ENCODE measurements at places on chromosomes 7 and 10.

GRCh38 chr10:69387500-69387899 lies 29.2 kb downstream of the TACR2 start:
- no peak for DNase-seq

GRCh38 chr10:22712211-22712955 lies 2.0 kb downstream of the PIP4K2A start:
- no peak for DNase-seq

DNA sequence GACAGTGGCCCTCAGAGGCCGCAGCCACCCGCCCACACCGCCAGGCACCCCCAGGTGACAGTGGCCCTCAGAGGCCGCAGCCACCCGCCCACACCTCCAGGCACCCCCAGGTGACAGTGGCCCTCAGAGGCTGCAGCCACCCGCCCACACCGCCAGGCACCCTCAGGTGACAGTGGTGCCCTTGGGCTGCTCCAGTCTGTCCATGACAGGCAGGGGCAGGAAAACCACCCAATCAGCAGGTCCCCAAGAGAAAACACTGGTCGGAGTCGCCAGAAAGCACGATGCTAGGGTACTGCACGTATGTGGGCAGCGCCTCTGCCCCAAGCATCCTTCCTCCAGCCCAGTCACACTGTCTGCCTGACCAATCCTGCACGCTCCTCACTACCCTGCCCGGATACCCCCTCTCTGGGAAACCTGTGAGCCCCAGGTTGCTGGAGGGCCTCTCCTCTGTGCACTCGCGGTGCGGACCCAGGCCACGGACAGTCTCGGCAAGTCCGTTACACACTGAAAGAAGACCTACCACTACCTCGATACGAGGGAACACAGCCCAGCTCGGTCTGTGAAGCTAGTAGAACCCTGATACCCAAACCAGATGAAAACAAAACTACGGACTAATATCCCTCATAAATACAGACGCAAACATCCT lies 11.7 kb upstream of the GPR146 start:
- DNase-seq, result no peak

- DNase-seq, result no peak
Observed at GRCh38 chr10:131635564-131636015, 265.2 kb upstream of the PPP2R2D start.

DNA sequence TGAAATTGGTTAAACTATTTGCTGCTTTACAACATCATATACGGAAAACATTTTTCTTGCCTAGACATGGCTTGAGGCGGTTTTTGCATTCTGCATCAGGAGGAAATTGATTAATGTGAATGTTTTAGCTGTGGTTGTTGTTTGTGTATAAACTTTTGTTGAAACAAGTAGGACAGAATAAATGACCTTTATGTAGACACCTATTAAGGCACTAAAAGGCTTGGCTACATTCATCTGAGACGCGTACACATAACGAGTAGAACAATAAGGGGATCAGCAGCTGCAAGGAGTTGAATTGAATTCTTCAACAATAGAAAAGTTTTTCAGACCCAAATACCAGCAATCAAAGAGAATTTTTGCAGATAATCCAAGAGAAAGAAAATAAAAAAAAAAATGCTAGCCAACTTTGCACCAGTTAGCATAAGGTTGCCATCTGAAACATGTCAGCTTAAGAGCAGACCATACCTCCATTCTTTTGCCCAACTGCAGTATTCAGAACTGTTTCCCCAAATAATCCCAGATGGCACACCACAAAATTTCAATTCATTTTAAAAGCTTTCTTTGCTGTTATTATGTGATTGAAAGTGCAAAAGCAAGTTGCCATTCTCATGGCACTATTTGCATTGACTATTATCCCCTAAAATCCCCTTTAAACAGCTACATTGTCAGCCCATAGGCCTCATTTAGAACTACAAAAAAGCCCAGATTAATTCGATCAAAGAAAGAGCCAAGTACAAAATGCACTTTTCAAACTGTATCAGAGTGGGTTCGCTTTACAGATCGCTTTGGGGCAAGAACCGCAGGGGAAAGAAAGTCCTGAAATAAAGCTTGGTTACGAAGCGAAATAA lies 49.6 kb downstream of the GCC1 start:
- DNase-seq, result no peak

- no peak for DNase-seq
Observed at GRCh38 chr7:92282221-92282814, 36.5 kb downstream of the ANKIB1 start.

DNA sequence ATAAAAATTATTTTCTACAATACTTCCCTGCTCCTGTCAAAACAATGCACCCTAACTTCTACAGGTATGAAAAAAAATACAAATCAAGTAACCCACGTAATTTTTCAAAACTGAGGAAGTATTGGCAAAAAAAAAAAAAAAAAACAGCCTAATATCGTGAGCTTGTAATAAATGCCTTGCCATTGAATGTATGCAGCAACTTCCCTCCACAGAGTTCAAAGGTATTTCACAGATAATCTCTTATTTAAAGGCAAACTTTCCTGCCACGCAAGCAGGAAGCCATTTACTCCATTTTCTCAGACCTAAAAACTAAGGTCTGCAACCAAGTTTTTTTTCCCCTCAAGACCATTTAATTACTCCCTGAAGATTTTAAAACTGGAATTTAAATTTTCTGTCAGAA lies 642 bp upstream of the AGR2 start:
- no peak for DNase-seq

DNA sequence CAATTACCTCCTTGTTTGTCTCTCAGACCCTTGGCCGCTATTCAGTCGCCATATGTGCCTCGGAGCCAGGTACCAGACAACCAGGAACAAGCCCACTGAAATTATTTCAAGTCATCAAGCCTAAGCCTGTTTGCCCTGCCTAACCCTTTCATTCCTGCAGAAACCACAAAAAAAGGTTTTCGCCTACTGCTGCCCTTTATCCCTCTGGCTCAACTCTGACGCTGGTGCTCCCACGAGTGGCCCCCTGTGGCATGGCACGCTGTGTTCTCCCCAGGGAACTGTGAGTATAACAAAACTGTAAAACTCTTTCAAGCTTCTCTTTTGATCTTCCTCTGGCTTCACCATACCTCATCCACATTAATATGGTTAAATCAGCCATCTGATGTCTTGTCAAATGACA lies 215.7 kb upstream of the CDC14C start:
- no peak for DNase-seq

- no peak for DNase-seq
Observed at GRCh38 chr7:42854571-42855118, 57.2 kb downstream of the C7orf25 start.

- DNase-seq, result no peak
Observed at GRCh38 chr7:150378115-150378852, 846 bp upstream of the ZNF775 start.

- no peak for DNase-seq
Observed at GRCh38 chr10:97066877-97067555, 118.7 kb downstream of the SLIT1 start.

- no peak for DNase-seq
Observed at GRCh38 chr10:116201011-116201410, 72.0 kb downstream of the GFRA1 start.

GRCh38 chr7:50377356-50377755 lies 72.8 kb downstream of the FIGNL1 start:
- DNase-seq, result no peak

DNA sequence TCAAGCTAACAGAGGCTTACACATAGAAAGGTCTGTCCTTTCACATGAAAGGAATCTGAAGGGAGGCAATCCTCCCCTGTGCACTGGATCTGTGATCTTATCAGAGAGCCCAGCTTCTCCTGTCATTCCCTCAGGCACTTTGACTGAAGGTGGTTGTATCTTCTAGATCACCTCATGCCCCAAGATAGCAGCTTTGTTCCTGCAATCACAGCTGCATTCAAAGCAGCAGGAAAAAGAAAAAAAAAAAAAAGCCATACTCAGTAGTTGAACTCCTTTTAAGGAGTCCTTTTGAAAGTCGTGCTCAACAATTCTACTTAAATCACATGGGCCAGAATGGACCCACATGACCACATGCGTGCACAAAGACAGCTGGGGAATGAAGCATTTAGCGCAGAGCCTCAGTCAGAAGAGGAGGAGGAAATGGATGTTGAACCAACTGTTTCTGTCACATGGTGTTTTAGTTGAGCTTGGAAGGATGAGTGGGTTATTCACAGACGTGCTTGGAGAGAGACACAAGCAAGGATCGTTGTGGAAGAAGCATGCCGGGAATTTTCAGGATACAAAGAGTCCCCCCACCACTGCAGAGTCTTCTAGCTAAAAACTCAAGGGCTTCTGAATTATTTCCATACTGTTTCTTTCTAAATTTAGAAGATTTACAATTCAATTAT lies 13.0 kb upstream of the PFKP start:
- no peak for DNase-seq

GRCh38 chr7:44880317-44881018 lies 4.9 kb downstream of the PURB start:
- DNase-seq, result no peak

DNA sequence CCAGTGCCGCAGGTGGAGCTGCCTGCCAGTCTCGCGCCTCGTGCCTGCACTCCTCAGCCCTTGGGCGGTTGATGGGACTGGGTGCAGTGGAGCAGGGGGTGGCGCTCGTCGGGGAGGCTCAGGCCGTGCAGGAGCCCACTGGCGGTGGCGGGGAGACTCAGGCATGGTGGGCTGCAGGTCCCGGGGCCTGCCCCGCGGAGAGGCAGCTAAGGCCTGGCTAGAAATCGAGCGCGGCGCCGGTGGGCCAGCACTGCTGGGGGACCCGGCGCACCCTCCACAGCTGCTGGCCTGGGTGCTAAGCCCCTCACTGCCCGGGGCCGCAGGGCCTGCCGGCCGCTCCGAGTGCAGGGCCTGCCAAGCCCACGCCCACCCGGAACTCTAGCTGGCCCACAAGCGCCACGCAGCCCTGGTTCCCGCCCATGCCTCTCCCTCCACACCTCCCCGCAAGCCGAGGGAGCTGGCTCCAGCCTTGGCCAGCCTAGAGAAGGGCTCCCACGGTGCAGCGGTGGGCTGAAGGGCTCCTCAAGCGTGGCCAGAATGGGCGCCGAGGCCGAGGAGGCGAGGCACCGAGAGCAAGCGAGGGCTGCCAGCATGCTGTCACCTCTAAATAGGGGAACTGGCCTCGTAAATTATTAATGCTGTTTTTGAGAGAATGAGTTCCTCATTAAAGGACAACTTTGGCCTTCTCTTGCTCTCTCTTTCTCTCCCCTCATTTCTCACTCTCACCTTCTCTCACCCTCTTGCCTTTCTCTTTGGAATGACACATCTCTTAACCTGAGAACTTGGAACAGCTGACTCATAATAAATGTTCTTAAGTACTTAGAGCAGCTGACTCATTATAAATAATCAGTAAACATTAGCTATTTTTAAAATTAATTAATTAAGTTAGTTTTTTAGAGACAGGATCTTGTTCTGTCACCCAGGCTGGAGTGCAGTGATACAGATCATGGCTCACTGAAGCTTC lies 4.9 kb downstream of the ACADSB start:
- no peak for DNase-seq

DNA sequence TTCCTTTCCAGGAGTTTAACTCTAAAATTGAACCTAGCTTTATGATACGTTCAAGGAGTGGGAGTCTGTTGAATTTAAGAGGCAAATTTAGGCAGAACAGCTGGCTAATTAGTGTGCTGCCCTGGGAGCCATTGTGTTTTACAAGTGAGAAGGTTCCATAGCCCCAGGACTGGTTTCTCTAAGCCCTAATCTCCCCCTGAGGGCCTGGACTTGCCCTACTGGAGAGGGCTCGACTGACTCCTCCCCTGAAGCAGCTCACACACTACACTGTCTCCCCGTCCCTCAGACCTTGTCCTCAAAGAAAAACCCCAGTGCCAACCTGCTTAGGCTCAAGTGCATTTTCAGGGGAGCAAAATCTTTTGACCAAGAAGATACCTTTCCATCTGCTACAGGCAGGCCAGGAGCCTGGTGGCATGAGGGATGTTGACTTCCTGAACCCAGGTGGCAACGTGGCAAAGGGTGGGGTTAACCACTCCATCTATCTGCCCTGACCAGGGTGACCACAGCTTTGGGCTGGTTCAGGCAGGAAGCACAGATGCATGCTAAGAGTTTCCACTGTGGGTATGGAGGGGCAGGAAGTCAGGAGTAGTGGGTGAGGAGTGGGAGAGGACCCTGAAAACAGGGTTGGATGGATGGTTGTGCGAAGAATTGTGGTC lies 68.9 kb upstream of the CARD11 start:
- no peak for DNase-seq

DNA sequence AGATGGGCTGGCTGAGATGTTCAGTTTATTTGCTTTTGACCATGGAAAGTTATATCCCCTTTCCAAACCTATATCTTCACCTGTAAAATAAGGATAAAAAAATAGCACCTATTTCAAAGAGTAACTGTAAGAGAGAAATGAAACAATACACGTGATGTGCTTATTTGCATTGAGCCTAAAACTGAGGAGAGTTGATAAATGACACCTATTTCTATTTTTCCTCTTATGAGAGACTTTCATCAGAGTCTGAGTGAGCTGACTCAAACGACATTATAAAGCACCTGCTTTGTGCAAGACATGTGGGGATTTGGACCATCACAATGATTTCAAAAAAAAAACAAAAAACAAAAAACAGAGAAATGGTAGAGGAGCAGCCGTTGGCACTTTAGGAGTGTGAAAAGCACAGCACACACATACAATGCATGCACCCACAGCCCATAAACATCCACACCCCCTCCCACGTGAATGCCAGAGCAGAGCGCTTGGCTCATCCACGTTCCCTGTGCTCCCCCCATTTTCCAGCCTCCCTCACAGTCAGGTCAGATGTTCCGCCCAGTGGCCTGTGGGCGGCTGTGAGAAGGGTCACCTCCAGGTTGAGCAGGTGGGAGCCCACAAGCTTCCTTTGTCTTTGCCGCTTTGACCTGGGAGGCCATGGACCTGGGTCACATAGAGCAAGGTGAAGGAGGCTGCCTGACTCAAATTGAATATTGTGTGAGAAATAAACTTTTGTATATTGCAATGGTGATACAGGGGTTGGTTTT lies 253.2 kb upstream of the ZNF32 start:
- no peak for DNase-seq

GRCh38 chr10:124271676-124272075 lies 147.0 kb downstream of the OAT start:
- DNase-seq, result no peak

DNA sequence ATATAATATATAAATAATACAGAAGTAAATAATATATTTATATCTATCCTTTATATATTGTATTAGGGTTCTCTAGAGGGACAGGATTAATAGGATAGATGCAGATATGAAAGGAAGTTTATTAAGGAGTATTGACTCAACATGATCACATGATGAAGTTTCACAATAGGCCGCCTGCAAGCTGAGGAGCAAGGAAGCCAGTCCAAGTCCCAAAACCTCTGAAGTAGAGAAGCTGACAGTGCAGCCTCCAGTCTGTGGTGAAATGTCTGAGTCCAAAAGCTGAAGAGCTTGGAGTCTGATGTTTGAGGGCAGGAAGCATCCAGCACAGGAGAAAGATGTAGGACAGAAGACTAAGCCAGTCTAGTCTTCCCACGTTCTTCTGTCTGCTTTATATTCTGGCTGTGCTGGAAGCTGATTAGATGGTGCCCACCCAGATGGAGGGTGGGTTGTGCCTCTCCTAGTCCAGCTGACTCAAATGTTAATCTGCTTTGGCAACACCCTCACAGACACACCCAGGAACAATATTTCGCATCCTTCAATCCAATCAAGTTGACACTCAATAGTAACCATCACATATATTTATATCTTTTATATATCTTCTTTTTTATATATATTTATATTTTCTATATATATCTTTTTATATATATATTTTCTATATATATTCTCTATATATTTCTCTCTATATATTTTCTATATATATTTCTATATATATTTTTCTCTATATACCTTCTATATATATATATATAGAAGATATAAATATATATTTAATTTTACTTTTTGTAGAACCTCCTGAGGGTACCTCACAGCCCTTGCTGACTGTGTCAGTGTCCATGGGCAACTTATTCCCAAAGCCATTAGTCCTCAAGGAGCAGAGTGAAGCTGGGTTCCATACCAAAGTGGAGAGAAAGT lies 24.6 kb upstream of the AKR1B10 start:
- no peak for DNase-seq

GRCh38 chr7:35680403-35681013 lies 14.4 kb downstream of the HERPUD2 start:
- DNase-seq, result no peak
